ENCODE measurements at places on chromosomes 5 and 9.

DNA sequence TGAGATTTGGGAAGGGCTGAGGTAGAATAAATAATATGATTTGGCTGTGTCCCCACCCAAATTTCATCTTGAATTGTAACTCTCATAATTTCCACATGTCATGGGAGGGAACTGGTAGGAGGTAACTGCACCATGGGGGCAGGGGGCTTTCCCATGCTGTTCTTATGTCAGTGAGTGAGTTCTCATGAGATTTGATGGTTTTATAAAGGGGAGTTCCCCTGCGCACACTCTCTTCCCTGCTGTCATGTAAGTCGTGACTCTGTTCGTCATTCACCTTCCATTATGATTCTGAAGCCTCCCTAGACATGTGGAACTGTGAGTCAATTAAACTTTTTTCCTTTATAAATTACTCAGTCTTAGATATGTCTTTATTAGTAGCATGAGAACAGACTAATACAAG, 115.5 kb upstream of the STARD4 start:
- DNase-seq, result no peak

DNA sequence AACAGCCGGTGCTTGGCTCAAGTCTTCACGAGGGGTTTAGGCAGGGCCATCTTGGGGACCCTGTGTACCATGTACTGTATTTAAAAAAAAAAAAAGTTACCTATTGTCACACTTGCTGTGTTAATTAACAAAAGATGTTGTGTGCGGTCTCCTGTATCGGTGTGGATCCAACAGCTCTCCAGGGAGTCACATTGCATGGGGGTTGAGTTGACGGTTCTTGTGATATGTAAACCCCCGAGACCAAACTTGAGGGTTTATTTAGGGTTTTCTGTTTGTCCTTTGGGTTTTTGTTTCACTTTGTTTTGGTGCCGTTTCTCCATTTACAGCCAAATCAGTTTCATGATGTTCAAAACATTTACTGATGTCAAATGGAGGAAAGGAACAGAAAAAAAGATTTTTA, 22.2 kb downstream of the AMBP start:
- no peak for DNase-seq

DNA sequence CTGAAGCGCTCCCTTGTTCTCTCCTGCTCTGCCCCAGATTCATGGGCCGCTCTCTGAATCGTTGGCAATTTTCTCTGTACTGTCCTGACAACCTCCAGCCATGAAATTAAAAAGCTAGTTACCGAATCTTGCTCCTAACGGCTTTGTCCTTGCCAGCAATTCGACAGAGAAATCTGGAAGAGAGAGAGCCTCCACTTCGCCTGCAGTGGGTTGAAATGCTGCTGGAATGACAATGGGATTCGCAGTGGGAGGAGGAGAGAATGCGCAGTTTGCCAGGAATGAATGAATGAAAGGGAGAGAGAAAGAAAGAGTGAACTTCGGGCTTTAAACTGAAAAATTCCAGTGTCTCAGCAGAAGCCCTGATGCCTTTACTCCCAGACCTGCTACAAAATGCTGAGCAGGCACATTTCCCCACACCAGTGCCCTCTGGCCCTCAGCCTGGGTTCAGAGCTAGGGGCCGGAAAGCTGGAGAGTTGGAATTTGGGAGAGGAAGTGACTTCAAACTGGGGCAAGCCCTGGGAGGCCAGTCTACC, 11.5 kb upstream of the BOD1 start:
- no peak for DNase-seq

GRCh38 chr5:169341556-169341955, 40.6 kb upstream of the SLIT3 start:
- no peak for DNase-seq

DNA sequence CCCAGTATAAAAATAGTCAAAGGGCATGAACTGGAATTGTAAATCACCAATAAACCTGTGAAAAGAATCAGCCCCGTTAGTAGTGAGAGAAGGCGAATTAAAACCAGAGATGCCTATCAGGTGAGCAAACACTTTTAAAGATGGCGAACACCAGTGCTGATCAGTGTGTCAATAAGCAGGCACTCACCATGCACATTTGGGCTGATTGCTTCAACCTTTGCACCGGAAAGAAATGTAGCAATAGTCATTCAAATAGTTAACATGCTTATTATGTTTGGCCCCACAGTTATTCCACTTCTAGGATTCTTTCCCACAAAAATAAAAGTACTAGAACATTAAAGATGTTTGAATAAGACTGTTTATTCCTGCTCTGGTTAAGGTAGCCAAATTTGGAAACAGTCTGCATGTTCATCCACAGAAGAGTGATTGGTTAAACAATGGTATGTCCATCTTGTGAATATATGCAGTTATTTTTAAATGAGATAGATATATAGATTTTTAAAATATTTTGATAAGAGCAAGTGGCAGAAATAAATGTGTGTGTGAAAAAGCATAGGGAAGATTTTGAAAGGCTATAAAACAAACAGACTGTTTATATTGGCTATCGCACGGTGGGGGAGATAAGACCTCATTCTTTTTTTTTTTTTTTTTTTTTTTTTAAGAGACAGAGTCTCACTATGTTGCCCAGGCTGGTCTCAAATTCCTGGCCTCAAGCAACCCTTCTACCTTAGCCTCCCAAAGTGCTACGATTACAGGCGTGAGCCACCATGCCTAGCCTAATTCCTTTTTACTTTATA, 112.2 kb downstream of the PIP5K1B start:
- no peak for DNase-seq

- no peak for DNase-seq
Observed at GRCh38 chr9:93619272-93619775, 42.9 kb downstream of the PHF2 start.
